ENCODE measurements at places on chromosomes 1 and 21.

- DNase-seq = no peak
Measured at GRCh38 chr1:2630498-2631135, 2.2 kb downstream of the MMEL1 start.

GRCh38 chr1:151509350-151510019, 1.7 kb upstream of the CGN start:
- DNase-seq = no peak

DNA sequence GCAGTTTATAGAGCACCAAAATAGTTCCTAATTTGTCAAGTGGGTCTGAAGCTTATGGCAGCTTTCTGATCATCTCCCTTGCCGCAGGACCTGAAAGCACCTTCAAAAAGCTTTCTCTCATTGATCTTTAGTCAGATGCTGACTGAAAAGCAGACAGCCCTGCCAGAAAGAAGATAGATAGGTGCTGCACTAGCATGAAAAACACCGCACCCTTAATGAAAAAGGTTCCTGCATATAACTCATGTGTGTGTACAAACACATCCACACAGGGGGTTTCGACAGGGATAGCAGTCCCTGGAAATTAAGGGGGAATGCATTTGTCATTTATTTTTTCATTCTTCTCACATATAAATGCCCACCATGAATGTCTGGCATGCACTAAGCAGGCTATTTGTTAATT, 361.7 kb upstream of the SNX7 start:
- no peak for DNase-seq

DNA sequence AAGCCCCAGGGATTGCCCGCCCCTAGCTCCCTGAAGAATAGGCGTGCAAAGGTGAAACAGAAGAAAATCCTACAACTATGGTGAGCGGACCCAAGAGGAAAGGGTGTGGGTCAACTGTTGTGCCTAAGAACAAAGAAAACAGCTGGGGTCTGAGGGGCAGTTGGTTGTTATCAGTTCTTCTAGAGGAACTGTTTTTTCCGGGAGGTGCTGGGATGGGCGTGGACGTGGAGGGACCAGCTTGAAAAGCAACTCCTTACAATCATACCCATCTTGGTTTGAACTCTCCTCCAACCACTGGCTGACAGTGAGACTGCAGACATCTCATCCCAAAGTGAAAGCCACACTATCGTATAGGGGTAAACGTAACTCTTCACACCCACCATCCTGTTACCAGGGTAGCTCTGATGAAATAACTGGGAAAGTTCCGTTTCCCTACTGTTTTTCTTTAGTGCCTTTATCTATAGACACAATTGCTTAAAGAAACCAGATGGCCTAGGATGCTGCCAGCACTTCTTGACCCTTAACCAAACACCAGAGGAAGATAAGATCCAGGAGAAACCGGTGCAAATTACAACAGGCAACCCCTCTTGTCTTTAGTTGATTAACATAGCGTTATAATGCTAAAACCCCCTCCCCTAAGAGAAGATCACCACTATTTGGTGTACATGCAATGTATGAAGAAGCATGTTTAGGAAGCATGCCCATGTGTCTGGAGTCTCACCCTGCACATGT, 25.6 kb upstream of the FAM89A start:
- no peak for DNase-seq

Data from Right ventricle myocardium inferior (tissue), 1 donor.